Astrocyte of the spinal cord (primary cell): ENCODE measurements at places on chromosomes 6 and 20.

- DNase-seq, result no peak
These were observed 117.4 kb upstream of the RPS6KA2 start for GRCh38 chr6:166744223-166745134.

- DNase-seq, result no peak
These were observed 28.3 kb upstream of the B3GAT2 start for GRCh38 chr6:70985156-70985555.

DNA sequence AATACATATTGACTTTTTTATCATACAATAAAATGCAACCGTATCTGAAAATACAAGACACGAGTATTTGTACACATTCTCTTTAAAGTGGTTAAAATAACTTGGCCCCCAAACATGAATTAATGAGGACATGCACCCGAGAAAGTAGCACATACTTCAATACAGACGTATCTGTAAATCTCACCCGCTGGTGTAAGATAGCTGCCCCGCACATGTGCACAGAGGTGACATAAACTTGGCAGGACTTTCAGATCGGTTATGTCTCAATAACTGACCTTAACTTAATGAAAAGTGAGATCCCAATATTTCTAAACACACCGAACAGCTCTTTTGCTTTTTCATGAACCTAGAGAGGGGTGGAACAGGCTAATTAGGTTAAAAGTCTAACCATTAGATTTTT, 91.5 kb upstream of the RPS6KA2 start:
- DNase-seq, result no peak

DNA sequence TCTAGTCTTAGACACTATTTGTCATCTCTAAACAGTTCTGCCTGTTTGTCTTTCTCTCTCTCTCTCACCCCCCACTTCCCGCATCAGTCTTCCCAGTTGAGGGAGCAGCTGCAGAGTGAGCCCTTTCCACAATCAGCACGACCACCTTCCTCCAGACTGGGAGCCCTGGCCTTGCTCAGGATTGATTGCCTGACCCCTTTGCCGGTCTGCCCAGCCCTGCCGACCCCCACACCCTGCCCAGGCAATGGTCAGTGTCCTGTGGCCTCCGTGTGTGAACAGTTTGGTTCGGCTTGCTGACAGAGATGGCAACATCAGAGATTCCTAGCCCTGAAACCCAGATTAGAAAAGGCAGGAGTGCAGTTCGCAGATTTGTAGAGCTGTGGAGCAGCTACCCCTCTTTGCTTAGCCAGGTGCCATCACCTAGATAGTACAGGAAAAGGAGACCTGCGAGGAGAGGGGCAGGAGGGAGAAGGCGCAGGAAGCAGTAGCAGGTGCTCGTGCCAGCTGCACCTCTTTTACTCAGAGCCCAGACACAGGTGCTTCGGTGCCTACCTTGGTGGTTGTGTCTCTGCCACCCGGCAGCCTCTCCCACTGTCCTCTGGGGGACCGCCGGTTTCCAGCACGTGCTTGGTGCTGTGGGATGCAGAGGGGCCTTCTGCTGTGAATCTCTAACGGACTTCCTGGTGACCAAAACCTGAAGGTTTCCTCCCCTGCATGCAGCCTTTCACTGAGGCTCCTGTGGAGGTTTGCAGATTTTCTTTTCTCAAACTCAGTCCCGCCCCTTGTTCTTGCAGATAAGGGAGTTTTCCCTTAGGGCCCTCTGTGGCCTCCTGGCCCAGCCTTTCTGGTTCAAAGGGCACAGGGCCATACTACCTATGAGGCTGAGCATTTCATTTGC, 92.4 kb downstream of the SCML4 start:
- no peak for DNase-seq

DNA sequence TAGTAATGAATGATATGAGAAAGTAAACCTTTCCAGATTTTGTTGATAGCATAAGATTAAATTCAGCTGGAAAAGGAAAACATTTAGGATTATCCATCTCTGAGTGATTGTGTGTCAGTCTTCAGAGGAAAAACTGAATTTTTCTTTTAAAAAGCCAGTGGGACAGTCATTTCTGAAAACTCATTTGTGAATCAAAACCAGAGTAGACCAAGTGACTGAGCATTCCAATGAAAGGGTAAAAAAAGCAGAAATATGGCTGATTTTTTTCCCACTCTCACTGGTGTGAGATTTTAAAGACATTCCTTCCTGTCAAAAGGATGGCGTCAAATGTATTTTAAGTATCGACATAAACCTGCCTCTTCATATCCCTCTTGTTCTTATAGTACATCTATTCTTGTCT, 214.0 kb downstream of the GMPR start:
- DNase-seq, result no peak

GRCh38 chr6:105940990-105941389, 145.1 kb upstream of the PRDM1 start:
- DNase-seq, result no peak

DNA sequence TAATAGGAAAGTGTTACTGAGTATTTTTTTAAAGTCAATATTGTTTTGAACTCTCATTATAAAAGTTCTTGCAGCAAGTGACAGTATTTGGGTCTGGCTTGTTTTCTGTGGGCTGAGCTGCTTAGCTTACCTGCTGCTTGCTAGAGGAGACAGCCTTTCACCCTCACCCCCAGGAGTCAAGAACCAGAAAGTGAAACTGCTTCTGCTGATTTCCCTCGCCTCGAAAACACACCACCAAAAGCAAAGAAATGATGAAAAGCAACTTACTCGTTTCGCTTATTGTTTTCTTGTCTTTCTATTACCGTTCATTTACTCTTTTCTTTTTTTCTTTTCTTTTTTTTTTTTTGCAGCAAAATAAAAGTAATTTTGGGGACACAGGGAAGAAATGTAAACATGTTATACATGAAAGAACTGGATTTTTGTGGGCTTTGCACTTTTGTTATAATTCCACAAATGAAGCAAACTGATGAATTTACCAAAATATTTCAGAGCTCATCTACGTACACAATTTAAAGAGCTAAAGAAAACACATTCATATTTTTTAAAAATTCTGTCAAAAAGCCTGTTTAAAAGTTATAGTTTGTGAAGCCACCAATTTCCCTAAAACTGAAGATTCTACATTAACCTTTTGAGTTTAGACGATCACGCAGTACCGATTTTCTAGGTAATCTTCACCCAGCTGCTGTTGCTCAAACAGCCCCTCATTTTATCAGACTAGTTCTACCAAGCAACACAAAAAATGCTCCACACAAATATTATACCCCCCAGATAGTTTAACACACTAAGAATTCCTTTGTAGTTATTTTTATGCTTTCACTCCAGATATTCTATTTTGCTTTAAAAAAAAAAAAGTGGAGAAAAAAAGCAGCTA, 1.7 kb downstream of the SCML4 start:
- DNase-seq, result no peak

DNA sequence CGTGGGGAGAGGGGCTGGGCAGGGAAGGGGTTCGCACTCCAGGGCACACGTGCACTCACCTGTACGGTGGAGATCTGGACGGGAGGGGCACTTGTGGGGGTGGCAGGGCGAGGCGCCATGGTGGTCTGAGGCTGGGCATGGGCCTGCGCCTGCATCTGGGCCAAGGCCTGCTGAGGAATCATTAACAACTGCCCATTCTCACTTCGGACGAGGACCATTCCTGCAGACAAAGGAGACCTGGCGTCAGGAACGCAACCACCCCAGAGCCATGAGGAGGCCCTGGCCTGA, 51.2 kb downstream of the TAF4 start:
- DNase-seq, result no peak

GRCh38 chr6:168967281-168967925, 286.2 kb downstream of the THBS2 start:
- DNase-seq, result peak; percentile 40

- no peak for DNase-seq
These were observed 28.1 kb downstream of the ACTR5 start for GRCh38 chr20:38776363-38776762.

DNA sequence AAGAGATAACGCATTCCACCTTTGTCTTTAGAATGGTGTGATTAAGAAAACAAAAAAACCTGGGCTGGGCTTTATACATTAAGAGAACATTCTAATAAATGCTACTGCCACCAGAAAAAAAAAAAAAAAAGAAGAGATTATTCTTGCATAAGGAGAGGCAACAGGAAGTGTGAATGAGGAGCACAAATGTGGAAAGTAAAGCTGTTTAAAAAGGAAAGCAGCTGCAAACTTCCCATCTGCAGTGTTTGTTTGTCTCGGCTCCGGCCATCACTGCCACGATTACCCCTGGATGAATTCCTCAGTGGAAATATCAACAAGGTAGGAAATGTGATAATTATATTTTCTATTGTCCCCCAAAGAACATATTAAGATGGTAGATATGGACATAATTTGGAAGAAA, 223.9 kb downstream of the PHF3 start:
- DNase-seq, result no peak

GRCh38 chr6:115914098-115914497, 146.6 kb downstream of the FRK start:
- DNase-seq, result no peak

GRCh38 chr20:56801971-56802755, 173.1 kb downstream of the TFAP2C start:
- peak; percentile 42 for DNase-seq
